Activated T-cell treated with anti-CD3 and anti-CD28 coated beads, Interleukin-2, amount 50 U/mL, for 4 hours (primary cell): ENCODE measurements at places on chromosomes 3 and 15. TPM values are rescaled to one million over a fixed set of nuclear protein-coding genes. Genes with fewer than 3 reads are reported as not detected.

The NSMCE3 gene
- 10.3 TPM for total RNA-seq

The C3orf49 gene
- not detected for total RNA-seq

The MINDY4B gene
- total RNA-seq = not detected

The TRPM1 gene
- total RNA-seq = not detected

The GOLGA8Q gene
- total RNA-seq = not detected

The FOXB1 gene
- total RNA-seq = 0.46 TPM

The DAZL gene
- total RNA-seq = 0.08 TPM

The THUMPD3 gene
- 73.1 TPM for total RNA-seq

The ATP2B2 gene
- total RNA-seq = not detected

The SLC49A4 gene
- 2.0 TPM for total RNA-seq

The LCTL gene
- total RNA-seq = not detected

The LTF gene
- not detected for total RNA-seq

The ANKRD34C gene
- total RNA-seq = not detected

The PIF1 gene
- 1.5 TPM for total RNA-seq

The PROK2 gene
- 1.1 TPM for total RNA-seq

The TYRO3 gene
- total RNA-seq = 2.2 TPM

The SMCO1 gene
- not detected for total RNA-seq

The EFHB gene
- not detected for total RNA-seq

The SLC28A1 gene
- total RNA-seq = not detected

The VEPH1 gene
- 0.23 TPM for total RNA-seq

The PODXL2 gene
- total RNA-seq = 3.4 TPM

The SERPINI2 gene
- total RNA-seq = not detected

The HAPLN3 gene
- total RNA-seq = 79.8 TPM

The LRRC34 gene
- total RNA-seq = 0.35 TPM

The GP5 gene
- 0.18 TPM for total RNA-seq

The EFCC1 gene
- total RNA-seq = 0.26 TPM

The XCR1 gene
- total RNA-seq = not detected

The ROPN1B gene
- not detected for total RNA-seq

The BHLHE40 gene
- total RNA-seq = 61.9 TPM
